ENCODE measurements at places on chromosomes 2 and 18. TPM values are rescaled to one million over a fixed set of nuclear protein-coding genes. Genes with fewer than 3 reads are reported as not detected.

SULT1C4 gene
- total RNA-seq, result 20.7 TPM

- no peak overlapping the region for H3K4me3 ChIP-seq
- H3K36me3 ChIP-seq, result no peaks in the 10 kb centered on the region
- H3K27me3 ChIP-seq, result no peaks in the 10 kb centered on the region
- no peak overlapping the region for H3K27ac ChIP-seq
Measured at GRCh38 chr2:52886556-52886955, 881.0 kb upstream of the CHAC2 start.

SP5 gene
- total RNA-seq, result not detected

DNA sequence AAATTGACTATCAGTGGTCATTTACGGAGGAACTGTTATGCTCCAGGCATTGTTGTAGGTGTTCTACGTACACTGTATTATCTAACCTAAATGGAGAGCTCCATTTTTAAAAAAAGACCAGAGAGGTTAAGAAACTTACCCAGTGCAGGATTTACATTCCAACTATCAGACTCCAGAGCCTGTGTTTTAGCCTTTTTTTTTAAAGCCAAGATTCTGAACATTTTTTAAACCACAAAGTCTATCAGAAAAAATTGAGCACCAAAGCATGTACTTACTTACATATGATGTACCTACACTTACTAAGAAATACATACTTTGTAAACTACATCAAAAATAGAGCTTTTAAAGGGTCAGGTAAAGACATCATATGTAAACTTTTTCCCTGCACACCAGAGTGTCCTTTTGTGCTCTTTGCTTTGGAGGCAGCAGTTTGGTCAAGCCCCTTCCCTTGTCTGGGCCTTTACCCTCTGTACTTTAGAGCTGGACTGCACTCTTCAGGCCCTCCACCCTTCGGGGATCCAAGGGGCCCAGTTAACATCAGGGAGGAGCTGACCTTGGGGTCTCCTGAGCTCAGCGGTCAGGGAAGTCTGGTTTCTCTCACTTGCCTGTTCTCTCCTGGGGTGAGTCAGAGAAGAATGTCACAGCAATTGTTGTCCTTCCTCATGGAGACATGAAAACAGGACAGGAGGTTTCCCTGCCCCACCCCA lies 58.4 kb downstream of the ITGB1BP1 start:
- peaks cover 100% of the 10 kb centered on the region for H3K36me3 ChIP-seq
- no peak overlapping the region for H3K27ac ChIP-seq
- DNase-seq, result no peak
- no peak overlapping the region for H3K4me3 ChIP-seq
- H3K27me3 ChIP-seq, result no peaks in the 10 kb centered on the region
- no peaks in the 10 kb centered on the region for H3K4me1 ChIP-seq

SLC14A1 gene
- 4.2 TPM for total RNA-seq
